ENCODE measurements at places on chromosomes 5 and 9. TPM values are rescaled to one million over a fixed set of nuclear protein-coding genes. Genes with fewer than 3 reads are reported as not detected.

GRCh38 chr5:74161170-74161569 is 479.4 kb downstream of the ENC1 start:
- no peak for DNase-seq
- no peak overlapping the region for H3K27ac ChIP-seq
- H3K36me3 ChIP-seq = no peaks in the 10 kb centered on the region
- no peaks in the 10 kb centered on the region for H3K4me1 ChIP-seq

GRCh38 chr5:169637085-169637548 is at the start of gene DOCK2:
Gene DOCK2, plus strand, starts transcription at chr5:169637275. Its CDS starts 52 bp downstream, at chr5:169637327.
- peak within 1 kb of the TSS; percentile 80 for H3K4me3 ChIP-seq
- peak; percentile 66 for DNase-seq
- H3K4me1 ChIP-seq = peaks cover 50% of the 10 kb centered on the region
- peak within 1 kb of the TSS; percentile 82 for H3K27ac ChIP-seq
- no peaks in the 10 kb centered on the region for H3K27me3 ChIP-seq

- H3K36me3 ChIP-seq = peaks cover 11% of the 10 kb centered on the region
- H3K4me3 ChIP-seq = no peak overlapping the region
- H3K27ac ChIP-seq = no peak overlapping the region
- no peak for DNase-seq
Observed at GRCh38 chr5:168553377-168554130, 24.4 kb downstream of the FBLL1 start.

DNA sequence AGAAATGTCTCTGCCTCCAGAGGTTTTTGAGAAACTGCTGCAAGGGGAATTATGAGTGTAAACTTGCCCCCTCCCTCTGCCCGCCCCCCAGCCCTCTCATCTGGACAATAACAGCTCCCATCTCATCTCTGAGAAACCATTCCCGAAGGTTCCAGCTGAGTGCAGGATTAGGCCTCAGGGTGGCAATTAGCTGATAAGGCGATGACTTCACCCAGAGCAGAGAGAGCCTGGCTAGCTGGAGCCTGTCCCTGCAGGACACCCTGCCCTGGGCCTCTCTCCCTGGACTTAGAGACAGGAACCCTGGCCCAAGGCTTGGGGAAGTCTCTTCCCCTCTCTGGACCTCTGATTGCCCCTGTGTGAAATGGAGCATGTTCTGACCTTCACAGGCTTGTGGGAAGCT is 45.7 kb upstream of the HAND1 start:
- peaks cover 3% of the 10 kb centered on the region for H3K4me1 ChIP-seq
- no peaks in the 10 kb centered on the region for H3K36me3 ChIP-seq
- H3K27ac ChIP-seq = no peak overlapping the region
- H3K4me3 ChIP-seq = no peak overlapping the region

- H3K27me3 ChIP-seq = no peaks in the 10 kb centered on the region
- no peak overlapping the region for H3K27ac ChIP-seq
- H3K4me1 ChIP-seq = no peaks in the 10 kb centered on the region
- no peak for DNase-seq
- no peaks in the 10 kb centered on the region for H3K36me3 ChIP-seq
Observed at GRCh38 chr9:117435630-117436261, 20.9 kb upstream of the ASTN2 start.

DNA sequence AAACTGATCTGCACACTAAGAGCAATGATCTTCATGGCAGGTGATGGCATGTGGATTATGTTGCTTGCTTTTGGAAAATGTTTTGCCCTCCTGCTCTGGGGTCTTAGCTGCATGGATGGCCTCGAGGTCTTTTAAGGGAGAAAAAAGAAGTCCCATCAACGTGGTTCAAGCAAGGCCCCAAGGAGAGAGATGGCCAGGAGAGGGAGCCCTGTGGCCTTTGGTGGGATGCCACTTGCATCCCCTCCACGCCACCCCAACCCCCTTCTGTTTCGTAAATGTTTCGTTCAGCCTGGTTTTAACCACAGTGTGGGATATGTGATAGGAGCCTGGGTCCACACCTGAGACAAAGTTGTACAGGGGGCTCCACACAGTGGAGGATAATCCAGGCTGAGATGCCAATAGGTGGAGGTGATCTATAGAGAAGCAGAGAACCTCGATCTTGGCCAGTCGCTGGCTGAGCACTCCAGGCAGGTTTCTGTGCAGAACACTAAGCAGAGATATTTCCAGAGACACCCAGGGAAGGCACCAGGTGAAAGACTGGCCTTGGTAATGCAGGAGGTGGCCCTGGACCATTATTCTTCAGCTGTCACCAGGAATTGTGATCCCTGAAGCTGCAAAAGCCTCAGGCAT is 25.8 kb upstream of the FRRS1L start:
- no peaks in the 10 kb centered on the region for H3K36me3 ChIP-seq
- no peak overlapping the region for H3K4me3 ChIP-seq
- no peak for DNase-seq
- H3K27me3 ChIP-seq = no peaks in the 10 kb centered on the region
- no peaks in the 10 kb centered on the region for H3K4me1 ChIP-seq
- H3K27ac ChIP-seq = no peak overlapping the region

DNA sequence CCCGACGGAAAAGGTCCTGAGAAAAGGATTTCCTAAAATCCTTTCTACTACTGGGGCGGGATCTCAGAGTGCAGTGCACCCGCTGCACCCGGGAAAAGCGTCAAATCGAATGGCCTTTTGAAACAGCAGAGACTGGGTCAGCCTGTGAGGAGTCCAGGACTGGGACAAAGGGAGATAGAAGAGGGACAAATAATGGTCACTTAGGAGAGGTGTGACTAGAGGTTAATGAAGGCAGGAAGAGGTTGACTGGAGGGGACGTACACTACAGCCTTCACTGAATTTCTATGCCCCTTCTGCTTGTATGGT is 1.5 kb downstream of the PLPPR1 start:
- no peak overlapping the region for H3K27ac ChIP-seq

- H3K27ac ChIP-seq = peak overlapping the region; percentile 100
- H3K4me1 ChIP-seq = peaks cover 73% of the 10 kb centered on the region
- H3K4me3 ChIP-seq = peak overlapping the region; percentile 87
Observed at GRCh38 chr5:134223406-134224248, 2.2 kb downstream of the PPP2CA start.

- H3K4me3 ChIP-seq = no peak overlapping the region
- no peaks in the 10 kb centered on the region for H3K36me3 ChIP-seq
- H3K4me1 ChIP-seq = peaks cover 2% of the 10 kb centered on the region
- no peak overlapping the region for H3K27ac ChIP-seq
- no peak for DNase-seq
- H3K27me3 ChIP-seq = no peaks in the 10 kb centered on the region
Observed at GRCh38 chr5:132049093-132049492, 11.4 kb upstream of the IL3 start.

DNA sequence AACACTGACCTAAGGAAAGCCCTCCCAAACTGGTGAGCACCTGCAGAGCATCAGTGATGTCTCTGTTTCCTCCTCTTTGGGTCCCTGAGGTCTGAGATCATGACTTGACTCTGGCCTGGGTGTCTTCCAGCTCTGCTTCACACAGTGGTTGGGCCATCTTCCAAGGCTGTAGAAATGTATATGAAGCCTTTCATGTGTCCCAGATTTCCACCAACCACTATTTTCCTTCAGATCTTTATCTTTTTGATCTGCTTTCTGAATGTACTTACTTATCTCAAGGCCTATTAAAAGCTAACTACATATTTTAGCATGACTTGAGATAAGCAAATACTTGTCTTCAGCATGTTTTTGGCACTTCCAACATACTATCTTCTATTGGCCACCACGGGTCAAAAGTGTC is 47.1 kb downstream of the PRELID2 start:
- H3K27ac ChIP-seq = no peak overlapping the region
- no peaks in the 10 kb centered on the region for H3K27me3 ChIP-seq
- no peaks in the 10 kb centered on the region for H3K4me1 ChIP-seq
- H3K4me3 ChIP-seq = no peak overlapping the region
- DNase-seq = no peak

DNA sequence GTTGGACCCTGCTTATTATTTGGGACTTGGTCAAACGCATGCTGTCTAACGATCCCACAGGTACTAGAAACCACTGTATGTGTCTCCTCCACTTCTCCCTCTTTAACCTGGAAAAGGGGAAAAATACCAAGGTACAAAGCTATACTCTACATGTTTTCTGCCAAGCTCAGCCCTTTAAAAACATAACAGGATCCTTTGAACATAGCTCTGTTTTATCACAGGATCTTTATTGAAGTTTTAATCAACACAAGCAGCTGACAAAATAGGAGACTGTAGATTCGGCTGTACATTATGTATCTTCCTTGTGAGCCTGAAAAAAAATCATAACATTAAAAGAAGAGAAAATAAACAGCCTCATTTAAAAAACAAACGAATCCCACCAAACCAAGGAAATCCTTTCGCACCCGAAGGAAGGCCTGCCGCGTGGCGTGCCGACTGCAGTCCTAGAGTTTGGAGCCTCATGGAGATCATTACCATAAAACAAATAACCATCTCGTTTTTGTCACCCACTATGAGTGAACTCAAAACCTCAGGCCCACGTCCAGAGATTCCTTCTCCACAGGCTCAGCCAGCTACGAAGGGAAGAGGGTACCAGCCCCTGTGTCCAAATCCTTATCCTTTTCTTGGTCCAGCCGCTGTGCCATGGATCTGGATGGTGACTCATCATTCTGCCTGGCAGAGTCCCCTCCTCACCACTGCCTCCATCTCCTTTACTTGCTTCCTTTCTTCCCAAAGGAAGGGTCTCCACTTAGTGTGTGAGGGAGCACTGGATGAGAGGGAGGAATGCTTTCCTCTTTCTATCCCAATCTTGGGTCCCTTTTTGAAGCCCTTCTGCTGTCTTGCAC is 651.1 kb downstream of the CCDC171 start:
- DNase-seq = no peak
- no peaks in the 10 kb centered on the region for H3K27me3 ChIP-seq
- H3K36me3 ChIP-seq = no peaks in the 10 kb centered on the region
- no peak overlapping the region for H3K27ac ChIP-seq
- H3K4me3 ChIP-seq = no peak overlapping the region

DNA sequence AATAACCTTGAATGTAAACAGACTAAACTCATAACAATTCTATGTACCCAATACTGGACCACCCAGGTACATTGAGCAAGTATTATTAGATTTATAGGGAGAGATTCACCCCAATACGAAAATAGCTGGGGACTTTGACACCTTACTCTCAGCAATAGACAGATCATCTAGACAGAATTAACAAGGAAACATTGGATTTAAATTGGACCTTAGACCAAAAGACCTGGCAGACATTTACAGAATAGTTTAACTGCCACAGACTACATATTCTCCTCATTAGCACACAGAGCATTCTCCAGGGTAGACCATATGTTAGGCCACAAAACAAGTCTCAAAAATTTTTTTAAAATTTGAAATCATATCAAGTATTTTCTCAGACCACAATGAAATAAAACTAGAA is 397.4 kb downstream of the PIK3R1 start:
- no peaks in the 10 kb centered on the region for H3K36me3 ChIP-seq
- no peak for DNase-seq
- no peaks in the 10 kb centered on the region for H3K27me3 ChIP-seq
- no peak overlapping the region for H3K27ac ChIP-seq
- no peaks in the 10 kb centered on the region for H3K4me1 ChIP-seq

DNA sequence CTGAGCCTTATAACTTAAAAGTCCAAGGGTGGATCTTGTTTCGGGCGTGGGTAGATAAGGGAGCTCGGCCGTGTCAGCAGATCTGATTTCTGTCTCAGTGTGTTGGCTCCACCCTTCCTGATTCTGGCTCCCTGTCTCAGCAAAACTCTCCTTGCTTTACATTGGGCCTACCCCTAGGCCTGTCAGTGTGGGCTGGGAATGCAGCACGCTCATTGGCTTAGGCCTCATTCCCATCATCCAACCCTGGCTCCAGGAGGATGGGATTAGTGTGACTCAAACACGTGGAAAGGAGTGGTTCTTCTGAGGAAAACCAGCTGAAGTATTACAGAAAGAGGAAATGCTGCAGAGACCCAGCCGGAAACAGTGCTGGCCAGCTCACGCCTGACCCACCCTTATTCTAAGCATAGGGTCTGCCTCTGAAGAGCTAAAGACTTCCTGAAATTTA is 59.9 kb downstream of the ZFAND5 start:
- H3K27me3 ChIP-seq = no peaks in the 10 kb centered on the region
- H3K27ac ChIP-seq = peak overlapping the region; percentile 11
- H3K4me1 ChIP-seq = peaks cover 30% of the 10 kb centered on the region

DNA sequence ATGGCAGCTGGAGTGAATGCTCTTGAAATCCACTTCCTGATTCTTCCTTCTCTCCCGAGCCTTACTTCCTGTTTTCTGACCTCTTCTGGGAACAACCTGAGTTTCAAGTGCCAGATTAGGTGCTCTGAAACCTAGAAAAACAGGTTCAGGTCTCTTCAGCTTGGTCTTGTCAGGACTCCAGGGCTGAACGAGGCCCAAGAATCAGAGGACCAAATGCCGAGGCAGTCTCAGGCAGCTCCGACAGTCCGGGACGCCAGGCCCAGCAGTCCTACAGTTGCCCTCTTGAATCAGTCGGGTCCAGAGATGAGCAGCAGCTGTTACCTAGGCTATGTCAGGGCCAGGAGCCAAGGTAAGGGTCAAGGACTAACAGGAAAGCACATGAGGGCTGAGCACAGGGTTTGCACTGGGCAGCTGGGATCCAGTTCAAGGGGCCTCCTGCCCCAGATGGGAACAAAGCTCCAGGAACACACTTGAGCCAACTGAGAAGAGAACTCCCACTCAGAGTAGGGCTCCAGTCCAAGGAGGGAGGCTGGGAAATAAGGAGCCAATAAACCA is 38.3 kb upstream of the ADRA1B start:
- H3K27ac ChIP-seq = no peak overlapping the region
- no peak overlapping the region for H3K4me3 ChIP-seq
- H3K27me3 ChIP-seq = no peaks in the 10 kb centered on the region
- H3K4me1 ChIP-seq = no peaks in the 10 kb centered on the region
- no peaks in the 10 kb centered on the region for H3K36me3 ChIP-seq
- no peak for DNase-seq

GRCh38 chr9:27440888-27441740 is 83.0 kb upstream of the IFNK start:
- H3K27me3 ChIP-seq = no peaks in the 10 kb centered on the region
- no peak overlapping the region for H3K27ac ChIP-seq
- H3K4me1 ChIP-seq = no peaks in the 10 kb centered on the region
- H3K36me3 ChIP-seq = no peaks in the 10 kb centered on the region
- DNase-seq = no peak

DNA sequence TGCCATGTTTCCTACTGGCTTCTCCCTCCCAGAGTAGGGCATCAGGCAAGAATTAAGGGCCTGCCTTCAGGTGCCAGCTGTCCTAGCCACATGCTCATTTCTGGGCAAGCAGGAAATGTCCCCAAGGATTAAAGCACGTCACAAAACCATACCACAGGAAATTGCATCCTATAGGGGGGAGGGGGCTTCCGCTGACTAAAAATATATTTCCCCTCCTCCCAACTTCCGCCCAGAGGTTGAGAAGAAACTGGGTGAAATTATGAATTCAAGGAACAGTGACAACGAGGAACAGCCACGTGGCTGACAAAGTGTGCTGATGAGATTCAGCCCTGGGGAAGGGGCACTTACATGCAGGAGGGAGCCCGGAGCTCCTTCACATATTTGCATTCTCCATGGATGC is 4.1 kb downstream of the HBEGF start:
- peaks cover 42% of the 10 kb centered on the region for H3K4me1 ChIP-seq
- no peaks in the 10 kb centered on the region for H3K36me3 ChIP-seq
- DNase-seq = no peak
- no peak overlapping the region for H3K27ac ChIP-seq
- no peaks in the 10 kb centered on the region for H3K27me3 ChIP-seq

- no peak overlapping the region for H3K27ac ChIP-seq
- no peaks in the 10 kb centered on the region for H3K36me3 ChIP-seq
- no peaks in the 10 kb centered on the region for H3K4me1 ChIP-seq
- no peak for DNase-seq
- H3K27me3 ChIP-seq = no peaks in the 10 kb centered on the region
- H3K4me3 ChIP-seq = no peak overlapping the region
Observed at GRCh38 chr5:35543408-35543807, 74.3 kb upstream of the SPEF2 start.

The RNF180 gene
- not detected for total RNA-seq

The ARSI gene
- not detected for total RNA-seq

The C7 gene
- not detected for total RNA-seq

The FCN2 gene
- not detected for total RNA-seq

The IDNK gene
- total RNA-seq = 10.1 TPM

The BARX1 gene
- total RNA-seq = not detected

The CBY3 gene
- total RNA-seq = 0.58 TPM

Data from CD4-positive, alpha-beta memory T cell (primary cell).